Kidney (tissue), 22 donors: ENCODE measurements at places on chromosomes 6 and 20.

DNA sequence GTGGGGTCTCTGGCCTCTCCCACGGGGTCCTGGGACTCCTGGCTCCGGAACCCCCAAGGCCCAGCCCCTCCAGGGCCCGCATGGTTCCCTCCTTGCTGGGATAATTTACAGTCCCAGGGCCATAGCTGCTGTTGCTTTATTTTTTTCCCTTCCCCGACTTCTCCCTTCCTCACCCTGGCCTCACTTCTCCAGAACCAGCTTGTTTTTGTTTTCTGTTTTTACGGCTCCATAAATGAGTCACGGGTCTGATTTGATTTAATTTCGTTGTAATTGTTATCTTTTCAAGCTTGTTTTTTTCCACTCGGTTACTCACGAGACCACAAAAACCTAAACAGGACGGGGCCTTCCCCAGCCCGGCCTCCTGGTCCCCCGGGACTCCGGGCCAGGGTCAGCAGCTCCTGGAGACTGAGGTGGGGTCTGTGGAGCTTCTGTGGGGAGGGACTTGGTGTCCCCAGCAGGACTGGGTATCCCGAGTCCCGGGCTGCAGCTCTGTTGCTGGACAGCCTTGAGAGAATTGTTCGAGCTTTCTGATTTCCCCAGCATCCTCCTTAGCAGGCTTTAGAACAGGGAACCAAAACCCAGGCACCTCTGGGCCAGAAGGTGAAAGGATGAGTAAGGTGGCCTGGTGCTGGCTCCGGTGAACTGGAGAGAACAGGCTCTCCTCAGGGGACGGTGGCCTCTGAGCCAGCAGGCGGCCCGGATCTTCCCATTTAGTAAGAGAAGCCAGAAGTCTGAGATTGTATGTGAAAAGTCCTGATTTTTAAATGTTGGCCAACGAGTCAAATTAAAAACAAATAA lies 94.9 kb downstream of the CEBPB start:
- DNase-seq: peak; percentile 61

DNA sequence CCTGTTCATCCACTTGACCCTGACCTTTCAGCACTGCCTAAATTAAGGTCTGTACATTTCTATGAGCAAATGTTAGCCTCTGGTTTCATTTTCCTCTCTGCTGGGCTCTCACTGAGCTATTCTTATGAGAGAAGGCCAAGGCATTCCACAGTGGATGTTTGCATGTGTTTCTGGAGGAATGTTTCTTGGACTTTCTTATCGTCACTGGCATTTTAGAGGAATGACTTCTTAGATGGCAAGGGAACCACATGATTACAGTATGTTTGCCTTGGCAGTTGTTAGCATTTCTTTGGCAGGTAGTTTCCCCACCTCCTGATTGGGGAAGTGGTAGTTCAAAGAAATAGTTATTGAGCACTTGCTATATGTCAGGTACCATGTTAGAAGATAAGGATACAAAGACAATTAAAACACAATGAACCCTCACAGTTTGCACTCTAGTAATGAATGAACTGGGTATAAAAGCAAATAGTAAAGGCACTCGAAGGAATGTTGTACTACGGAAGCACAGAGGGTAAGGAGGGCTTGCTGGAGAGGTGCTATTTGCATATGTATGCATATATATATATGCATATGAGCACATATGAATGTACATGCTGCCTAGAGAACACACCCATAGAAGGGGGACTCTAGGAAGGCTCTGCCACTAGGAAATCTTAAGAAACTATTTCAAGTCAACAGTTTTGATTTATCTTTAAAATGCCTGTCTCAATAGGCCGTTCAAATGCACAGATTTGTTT lies 307.4 kb downstream of the EYA4 start:
- DNase-seq: no peak

DNA sequence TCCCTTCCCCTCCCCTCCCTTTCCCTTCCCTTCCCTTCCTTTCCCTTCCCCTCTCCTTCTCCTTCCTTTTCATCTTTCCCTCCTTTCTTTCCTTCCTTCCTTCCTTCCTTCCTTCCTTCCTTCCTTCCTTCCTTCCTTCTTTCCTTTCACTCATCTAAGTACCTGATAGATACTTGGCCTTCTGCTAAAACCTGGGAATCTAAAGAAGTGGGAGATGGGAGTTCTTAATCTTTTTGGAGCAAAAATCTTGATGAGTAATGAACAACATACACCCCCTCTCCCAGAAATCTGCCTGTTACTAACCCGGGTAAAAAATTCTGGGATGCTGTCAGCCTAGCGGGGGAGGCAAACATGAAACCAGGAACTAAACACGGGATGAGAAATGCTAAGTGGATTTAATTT lies 100.7 kb downstream of the VEGFA start:
- DNase-seq: no peak

DNA sequence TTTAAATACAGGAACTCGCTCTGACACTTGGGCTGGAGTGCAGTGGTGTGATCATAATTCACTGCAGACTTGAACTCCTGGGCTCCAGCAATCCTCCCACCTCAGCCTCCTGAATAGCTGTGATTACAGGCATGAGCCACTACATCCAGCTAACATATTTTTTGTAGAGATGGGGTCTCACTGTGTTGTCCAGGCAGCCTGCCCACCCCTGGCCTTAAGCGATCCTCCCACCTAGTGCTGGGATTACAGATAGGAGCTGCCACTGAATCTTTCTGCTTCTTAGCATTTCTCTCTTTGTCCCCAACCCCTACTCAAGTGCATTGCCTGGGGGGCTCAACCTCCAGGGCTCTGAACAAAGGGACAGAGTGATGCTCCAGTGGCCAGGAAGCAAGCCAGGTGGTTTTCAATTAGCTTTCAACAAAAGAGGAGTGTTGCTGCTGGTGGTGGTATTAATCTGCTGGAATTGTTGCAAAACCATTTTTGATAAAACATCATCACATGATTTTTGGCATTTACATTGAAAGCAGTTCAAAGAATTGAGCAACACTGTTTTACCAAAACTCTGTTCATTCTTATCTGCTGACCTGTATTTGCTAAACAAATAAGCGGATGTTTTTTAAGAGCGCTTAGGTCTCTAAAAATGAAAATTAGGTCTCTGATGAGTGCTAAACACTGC lies 40.4 kb upstream of the BPIFA2 start:
- no peak for DNase-seq

DNA sequence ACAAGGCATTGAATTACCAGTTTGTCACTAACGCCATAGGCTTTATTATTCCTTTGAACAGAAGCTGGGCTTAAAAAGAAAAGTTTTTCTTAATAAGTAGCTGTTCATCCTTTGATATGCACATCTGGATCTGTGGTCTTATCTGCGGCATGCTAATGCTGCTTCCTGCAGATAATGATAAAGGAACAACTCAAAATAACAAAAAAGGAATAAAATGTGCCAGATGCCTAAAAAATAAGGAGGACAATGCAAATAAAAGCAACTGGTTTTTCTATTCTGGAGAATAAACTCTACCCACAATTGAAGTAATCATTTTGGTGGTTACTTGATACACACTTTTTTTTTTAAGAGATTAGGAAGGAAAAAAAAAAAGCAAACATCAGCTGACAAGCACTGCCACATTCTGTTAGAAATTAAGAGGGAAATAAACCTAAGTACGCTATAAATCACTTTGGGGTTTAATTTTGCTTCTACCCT lies 156.8 kb upstream of the SALL4 start:
- no peak for DNase-seq

GRCh38 chr6:129096651-129097290 lies 213.8 kb downstream of the LAMA2 start:
- DNase-seq: no peak

DNA sequence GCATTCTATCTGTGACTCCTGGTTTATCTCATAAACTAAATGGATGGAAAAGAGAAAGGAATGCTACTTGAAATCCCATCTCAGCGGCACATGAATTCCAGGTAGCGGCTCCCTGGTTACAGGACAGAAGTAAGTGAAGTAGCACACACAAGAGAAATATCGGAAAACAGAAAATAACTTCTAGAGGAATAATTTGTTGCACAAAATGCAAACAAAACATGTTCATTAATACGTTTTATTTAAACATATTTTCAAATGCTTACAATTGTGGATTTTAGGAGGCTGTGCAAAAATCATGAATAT lies 26.5 kb upstream of the RPS6KA2 start:
- DNase-seq: no peak
